ENCODE measurements at places on chromosomes 5 and 9.

DNA sequence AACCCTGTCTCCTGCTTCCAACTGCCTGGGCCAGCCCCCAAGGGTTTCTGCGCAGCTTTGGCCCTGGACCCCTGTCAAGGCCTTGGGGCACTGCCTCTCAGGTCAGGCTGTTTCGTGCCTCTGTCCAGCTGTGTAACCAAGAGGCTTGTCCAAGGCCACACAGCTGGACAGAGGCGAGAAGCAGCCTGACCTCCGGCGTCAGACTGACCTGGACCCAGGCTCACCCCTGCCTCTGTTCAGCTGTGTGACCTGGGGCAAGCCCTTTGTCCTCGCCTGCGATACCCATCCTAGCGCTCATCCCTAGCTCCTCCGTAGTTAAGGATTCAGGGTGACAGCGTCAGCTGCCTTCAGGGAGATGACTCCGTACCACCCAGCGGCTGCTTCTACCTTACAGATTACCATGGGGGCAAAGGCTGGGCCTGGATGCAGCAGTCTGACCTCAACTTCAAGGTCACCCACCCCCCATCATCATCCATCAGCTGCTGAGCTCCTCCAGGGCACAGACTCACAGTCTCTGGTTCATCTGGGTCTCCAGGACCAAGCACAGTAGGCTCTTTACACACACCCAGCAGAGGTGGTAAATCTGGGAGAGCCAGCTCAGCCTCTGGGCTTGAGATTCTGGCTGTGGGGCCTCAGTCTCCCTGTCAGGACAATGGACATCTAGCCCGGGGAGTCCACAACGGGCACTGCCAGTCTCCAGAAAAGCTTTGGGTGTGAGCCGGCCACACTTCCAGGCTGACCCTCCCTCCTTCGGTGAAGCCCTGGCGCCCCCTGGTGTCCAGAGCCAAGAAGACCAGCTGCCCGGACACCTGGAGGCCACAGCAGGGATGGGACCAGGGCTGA lies 7.9 kb downstream of the AK1 start:
- DNase-seq, result no peak

DNA sequence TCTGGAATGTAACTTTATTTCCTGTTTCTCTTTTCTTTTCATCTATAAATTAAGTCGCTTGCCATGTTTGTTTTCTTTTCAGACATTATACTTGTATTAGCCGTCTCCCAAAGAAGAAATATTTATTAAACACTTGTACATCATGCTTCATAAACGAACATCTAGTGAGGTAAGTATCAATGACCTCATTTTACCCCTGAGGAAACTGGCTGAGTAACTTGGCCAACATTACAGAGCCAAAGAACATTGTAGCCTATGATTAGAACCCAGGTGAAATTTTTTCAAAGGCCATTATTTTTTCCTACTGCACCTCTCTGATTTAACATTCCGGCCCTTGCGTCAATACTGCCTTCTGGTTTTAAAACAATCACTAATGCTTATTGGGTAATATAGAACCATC lies 4.2 kb downstream of the FREM1 start:
- no peak for DNase-seq

- DNase-seq, result no peak
These were observed 36.3 kb upstream of the SHISAL2B start for GRCh38 chr5:64653766-64654560.

GRCh38 chr9:95014917-95015316 lies 288.4 kb downstream of the AOPEP start:
- DNase-seq, result no peak

DNA sequence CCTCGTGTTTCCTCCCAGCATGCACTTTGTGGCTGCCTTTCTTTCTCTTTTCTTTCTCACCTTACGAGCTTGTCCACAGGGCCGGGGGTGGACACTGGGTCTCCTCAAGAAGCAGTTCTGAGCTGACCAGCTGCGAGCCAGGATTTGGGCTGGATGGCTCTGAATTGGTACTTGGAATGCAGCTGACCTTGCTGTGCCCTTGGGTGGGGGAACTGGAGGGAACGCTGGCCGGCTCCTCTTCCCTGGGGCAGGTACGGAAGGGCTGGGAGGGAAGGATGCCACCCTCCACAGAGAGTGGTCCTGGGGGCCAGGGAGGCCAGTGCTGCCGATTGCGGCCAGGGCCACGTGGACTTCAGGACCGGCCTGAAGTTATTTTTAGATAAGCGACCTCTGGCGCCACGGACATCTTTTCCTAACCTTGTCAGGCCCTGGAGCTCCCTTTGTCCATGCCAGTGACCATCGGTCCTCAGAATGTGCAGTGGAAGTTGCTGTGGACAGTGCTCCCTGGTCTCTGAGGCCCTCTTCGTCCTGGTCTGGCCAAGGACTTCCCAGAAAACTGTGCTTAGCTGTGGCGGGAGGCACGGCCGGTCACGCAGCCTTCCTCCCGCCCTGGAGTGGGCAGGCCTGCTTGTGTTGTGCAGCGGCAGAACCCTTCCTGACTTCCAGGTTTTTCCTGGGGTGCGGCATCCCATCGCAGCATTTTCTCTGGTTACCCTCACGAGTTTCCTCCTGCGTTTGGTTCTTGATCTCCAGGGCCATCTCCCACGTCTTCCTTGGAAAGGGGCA lies 13.5 kb upstream of the AHRR start:
- DNase-seq, result no peak

DNA sequence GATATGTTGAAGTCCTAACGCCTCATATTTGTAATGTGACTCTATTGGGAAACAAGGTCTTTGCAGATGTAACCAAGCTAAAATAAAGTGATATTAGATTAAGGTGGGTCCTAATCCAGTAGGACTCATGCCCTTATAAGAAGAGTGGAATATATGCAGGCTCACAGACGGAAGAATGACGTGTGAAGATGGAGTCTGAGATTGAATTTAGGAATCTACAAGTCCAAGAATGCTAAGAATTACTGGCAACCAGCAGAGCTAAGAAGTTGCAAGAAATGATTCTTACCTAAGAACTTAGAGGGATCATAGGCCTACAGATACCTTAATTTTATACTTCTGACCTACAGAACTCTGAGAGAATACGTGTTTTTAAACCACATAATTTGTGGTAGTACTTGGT lies 350.0 kb upstream of the ST8SIA4 start:
- no peak for DNase-seq

DNA sequence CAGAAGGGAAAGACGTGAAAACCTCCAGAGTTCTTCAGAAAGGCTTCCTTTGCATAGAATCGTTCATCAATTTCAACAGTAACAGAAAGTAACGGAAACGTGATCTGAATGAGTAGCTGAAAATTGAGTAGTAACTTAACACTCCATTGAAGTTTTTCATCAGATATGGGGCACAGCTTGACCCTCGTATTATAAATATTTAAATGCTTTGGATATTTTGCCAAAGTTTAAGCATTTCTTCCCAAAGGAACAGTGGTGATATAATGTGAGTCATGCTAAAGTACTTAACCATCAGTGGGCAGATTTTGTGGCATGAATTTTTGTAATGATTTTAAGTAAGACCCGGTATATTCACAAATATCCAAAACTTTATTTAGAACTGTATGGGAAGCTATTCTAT lies 67.4 kb upstream of the ADAMTS19 start:
- DNase-seq, result no peak

DNA sequence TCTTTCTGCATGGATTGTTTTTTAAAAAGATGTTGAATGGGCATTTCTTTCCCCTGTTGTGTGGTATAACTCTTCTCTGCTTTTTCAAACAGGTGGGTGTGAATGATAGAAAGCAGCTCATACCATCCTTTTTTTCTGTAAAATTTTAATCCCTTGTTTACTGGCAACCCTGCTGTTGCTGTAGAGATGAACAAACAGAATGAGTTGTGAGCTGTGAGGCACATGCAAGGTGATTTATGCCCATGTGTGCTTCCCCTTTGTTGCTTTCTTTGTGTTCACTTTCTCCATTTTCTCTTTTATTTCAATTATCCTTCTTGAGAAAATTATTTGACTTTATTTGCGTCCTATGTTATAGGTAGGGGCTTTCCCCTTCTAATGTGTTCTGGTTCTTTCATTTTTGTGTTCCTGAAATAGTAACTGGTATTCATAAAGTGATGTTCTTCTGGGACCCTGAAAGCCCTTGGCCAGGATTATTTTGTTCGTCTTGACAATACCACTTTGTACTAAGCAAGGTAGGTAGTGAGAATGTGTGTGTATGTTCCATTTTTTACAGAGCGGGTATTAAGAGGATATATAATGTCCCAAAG lies 79.9 kb downstream of the AOPEP start:
- no peak for DNase-seq

GRCh38 chr5:156340893-156341292 lies 13.9 kb downstream of the SGCD start:
- DNase-seq, result no peak

DNA sequence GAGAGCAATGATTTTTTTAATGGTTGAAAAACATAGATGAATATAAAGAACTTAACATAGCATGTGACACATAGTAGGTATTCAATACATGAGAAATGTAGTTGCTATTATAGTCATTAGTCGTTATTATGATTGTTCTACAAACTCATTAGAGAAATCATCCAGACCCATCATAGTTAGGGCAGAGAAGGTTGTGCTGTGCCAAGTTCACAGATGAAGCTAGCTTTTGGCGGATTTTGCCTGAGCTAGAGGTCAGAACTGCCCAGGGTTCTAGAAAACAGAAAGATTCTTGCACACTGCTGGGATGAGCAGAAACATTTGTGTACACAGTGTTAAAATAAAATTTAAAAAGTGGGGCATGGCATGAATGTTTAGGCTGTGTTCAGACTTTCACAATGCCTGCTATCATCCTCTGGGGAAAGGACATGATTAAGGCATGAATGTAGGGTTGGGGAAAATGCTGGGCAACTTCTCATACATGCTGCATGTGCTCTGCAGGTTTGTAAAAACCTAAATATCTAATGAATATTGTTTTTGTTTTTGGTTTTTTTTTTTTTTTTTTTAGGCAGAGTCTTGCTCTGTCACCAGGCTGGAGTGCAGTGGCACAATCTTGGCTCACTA lies 33.3 kb upstream of the RAD23B start:
- no peak for DNase-seq

- no peak for DNase-seq
These were observed 2.5 kb downstream of the FEM1C start for GRCh38 chr5:115542086-115542485.

- no peak for DNase-seq
These were observed 21.5 kb downstream of the SLC6A7 start for GRCh38 chr5:150211156-150212030.

GRCh38 chr5:61951295-61951694 lies 354.7 kb upstream of the KIF2A start:
- no peak for DNase-seq

Measured in GM04503 (cell line).